ENCODE measurements at places on chromosomes 1 and 21.

DNA sequence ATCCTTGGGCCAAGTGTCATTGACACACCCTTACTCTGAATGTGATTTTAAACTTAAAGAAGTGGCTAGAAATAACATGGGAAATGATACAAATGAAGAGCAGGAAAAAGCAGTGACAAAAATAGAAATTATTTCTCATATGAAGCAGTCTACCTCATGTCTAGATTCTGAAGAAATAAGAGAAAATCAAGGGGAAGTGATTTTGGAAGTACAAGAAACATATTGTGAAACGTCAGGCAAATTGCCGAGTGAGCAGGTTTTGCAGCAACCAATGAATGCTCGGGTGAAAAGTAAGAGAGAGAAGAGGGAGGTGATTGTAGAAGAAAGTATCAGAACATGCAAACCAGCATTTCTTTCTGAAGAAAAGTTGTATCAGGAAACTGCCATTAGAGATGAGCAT, 130.7 kb downstream of the MACF1 start:
- DNase-seq, result no peak

- DNase-seq, result no peak
Observed at GRCh38 chr1:1216770-1217620, 3.0 kb upstream of the TNFRSF4 start.

DNA sequence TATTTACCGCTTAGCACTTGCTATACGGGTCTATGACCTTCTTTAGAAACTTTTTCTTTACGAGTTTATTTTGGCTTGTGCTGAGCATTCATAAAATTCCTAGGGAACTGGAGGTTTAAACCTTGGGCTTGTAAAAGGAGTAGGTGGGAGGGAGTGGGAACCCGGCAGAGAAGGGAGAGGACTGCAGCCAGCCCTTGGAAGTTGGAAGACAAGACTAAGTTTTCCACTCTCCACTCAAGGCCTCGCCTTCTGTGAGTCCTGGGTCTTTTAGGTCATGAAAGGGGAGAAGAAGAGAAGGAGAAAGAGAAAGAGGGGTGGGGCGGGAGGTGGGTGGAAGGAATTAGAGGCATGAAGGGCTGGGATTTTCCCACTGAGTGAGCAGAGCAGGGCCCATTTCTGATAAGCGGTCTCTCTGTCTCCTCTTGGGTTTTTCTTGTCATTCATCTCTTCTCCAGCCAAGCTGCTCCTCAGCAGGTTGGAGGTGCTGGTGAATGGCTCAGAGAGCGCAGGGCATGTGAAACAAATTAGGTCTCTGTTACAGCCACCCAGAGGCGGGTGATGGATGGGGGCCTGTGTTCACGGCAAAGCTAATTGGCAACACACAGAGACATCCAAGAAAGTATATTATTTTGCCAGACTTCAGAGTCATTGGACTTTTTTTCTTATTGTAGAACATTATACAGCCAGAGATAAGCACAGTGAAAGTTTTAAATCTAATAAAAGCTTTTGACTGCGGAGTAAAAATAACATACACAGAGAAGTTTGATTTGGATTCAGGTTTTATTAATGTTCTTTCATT, 247.3 kb downstream of the FOXD2 start:
- DNase-seq, result no peak

- DNase-seq, result peak; percentile 95
Observed at GRCh38 chr21:14545906-14546480, at the start of gene SAMSN1. SAMSN1 (minus strand) TSS chr21:14546315; CDS start chr21:14546261, 54 bp downstream.

GRCh38 chr21:28975397-28975796, 17.3 kb downstream of the LTN1 start:
- DNase-seq, result no peak

DNA sequence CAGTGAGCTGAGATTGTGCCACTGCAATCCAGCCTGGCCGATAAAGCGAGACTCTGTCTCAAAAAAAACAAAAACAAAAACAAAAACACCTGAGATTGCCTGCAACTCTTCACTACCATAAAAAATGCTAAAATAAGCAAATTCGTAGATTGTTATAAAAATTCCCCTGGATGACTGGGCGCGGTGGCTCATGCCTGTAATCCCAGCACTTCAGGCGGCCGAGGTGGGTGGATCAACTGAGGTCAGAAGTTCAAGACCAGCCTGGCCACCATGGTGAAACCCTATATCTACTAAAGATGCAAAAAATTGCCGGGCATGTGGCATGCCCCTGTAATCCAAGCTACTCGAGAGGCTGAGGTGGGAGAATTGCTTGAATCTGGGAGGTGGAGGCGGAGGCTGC, 10.7 kb downstream of the MED18 start:
- no peak for DNase-seq

DNA sequence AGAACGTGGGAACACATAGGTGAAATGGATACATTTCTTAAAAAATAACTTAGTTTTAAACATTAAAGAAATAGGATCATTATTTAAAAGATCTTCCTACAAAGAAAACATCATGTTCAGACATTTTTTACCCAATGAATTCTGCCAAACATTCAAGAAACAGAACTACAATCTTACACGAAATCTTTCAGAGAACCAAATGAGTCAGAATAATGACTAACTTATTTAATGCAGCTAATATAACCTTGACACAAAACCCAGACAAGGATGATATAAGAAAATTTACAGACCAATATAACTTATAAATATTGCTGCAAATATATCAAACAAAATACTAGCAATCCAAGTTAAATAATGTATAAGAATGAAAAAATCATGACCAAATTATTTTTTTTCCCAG, 220.1 kb upstream of the KCNK2 start:
- no peak for DNase-seq

DNA sequence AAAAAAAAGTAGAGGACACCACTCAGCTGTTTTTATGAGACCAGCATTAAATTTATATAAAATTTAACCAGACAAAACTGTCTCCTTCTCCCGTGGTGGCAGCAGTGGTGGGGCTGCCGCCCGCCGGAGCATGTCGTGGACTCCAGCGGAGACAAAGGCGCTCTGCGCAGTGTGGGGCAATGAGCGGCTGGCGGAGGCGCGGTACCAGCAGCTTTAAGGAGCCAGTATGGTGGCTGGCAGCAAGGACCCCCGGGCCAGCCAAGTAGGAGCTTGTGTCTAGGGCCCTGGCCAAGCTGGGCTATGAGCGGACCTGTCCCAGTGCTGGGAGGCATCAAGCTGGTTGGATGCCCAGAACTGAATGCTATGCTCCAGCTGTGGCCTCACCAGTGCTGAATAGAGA, 2102.9 kb downstream of the NCAM2 start:
- no peak for DNase-seq

DNA sequence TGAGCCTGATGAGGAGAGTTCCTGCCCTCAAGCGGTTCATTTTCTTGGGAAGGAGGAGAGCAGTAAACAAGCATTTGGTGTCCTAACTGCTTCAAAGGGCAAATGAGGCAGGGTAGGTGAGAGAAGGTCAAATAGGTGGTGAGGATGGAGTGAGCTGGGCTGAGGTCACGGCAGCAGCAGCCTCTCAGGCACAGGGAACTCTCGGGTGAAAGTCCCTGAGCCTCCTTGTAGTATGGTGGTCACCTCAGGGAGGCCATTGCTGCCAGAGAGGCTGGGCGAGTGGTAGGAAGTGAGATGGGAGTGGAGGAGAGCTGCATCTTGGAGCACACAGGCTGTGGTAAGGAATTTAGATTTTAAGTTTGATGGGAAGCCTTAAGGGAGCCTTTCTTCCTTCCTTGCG, 4.0 kb downstream of the ADARB1 start:
- no peak for DNase-seq

- no peak for DNase-seq
Observed at GRCh38 chr1:174797398-174797797, 202.3 kb upstream of the CACYBP start.

- DNase-seq, result no peak
Observed at GRCh38 chr1:147549526-147549925, 8.2 kb downstream of the BCL9 start.

- DNase-seq, result no peak
Observed at GRCh38 chr1:21775550-21775914, 7.4 kb downstream of the USP48 start.

DNA sequence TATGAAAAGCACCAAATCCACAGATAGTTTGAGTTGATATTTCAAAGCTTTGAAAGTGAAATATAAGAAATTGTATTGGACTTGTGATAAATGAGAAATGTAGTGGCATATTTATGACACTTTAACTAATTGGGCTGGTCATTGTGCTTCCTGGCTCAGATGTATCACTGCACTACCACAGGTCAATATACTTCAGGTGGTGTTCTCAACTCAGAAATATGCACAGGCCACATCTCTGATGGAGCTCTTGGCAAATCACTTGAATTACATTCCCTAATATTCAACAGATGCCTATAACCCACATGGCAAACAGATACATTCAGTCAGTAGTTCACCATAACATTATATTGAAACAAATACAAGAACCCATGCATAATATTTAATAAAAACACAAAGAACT, 209.6 kb downstream of the LYPLAL1 start:
- DNase-seq, result no peak

- DNase-seq, result peak; percentile 75
Observed at GRCh38 chr1:72282271-72283021, at the start of gene NEGR1. NEGR1 (minus strand) TSS chr1:72282539.

GRCh38 chr1:64961923-64962322, 4.4 kb downstream of the JAK1 start:
- no peak for DNase-seq

DNA sequence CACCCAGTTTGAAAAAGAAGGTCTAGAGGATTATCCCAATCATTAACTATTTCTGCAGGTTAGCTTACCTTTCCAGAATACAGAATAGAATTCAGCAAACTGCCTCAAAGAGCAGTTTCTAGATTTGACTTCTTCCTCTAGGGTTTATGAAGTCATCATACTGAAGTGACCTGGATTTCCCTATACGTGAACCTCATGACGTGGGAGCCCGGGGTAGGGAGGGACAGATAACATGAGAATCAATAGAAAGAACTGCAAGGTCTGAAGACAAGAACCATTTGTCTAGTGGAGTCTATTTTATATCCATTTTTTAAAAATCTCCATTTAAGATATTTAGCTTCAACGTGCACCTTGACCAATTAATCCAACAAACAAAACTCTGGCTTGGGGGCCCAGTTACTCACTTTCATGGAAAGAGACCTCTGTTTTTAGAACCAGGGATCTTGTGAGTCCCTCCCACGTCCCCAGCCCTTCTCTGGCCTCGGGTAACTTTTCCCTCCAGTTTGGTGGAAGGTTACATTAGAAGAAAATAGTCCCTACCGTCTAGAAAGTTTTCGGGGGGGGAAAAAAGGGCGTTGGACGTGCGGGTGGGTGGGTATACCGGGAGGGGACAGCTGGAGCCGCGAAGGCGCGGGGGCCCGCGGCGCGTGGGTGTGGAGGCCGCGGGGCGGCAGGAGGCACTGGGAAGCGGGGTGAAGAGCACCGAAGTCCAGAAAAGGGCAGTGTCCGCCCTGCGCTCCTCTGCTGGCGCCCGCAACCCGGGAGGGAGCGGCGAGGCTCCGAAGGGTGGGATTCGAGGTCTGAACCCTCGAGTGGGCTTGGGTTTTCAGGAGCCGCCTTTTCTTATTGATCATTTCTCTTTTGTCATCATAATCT, 13.8 kb upstream of the POGZ start:
- no peak for DNase-seq

All from Kasumi-1 (cell line).